ENCODE measurements at places on chromosomes 12 and 14.

- no peak for DNase-seq
These were observed 1004.2 kb upstream of the SEL1L start for GRCh38 chr14:82537831-82538230.

GRCh38 chr12:121894633-121895032 is 6.0 kb downstream of the PSMD9 start:
- peak; percentile 4 for DNase-seq

DNA sequence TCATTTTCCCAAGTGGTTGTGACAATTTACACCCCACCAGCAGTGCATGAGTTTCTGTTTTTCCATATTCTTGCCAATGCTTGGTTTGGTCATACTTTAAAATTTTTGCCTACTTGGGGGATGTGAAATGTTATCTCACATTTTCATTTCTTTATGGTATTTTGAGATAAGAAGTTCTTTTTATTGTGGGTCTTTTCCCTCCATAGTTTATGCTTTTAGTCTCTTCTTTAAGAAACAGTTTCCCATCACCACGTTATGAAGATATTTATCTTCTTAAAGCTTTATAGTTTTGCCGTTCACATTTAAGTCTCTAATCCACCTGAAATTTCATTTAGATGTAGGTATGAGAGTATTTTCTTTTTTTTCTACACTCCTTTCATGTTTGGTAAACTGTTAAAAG is 95.7 kb downstream of the PPM1A start:
- no peak for DNase-seq

DNA sequence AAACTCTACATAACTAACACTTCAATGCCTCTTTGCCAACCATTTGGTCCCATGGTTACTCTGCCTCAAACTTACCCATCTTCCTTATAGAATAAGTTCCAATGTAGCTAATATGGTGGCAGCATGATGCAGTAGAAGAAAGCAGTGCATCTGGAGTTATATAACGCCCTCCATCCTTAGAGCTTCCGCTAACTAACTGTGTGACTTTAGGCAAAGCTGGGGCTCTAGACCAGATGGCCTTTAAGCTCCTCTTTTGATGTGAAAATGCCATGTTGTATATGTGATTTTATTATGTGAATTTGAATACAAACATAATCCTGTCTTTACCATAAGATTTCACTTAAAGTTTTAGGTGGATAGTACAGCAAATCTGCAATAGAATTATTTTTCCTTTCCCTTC is 6.1 kb downstream of the ABCD2 start:
- no peak for DNase-seq

- peak; percentile 90 for DNase-seq
These were observed at the start of gene ARF3 for GRCh38 chr12:48957141-48958048. TSS of gene ARF3 (minus strand) at chr12:48957487. CDS start at chr12:48941095, 16,392 bp downstream.

GRCh38 chr12:28618772-28619171 is 428.5 kb downstream of the CCDC91 start:
- DNase-seq = no peak

- no peak for DNase-seq
These were observed 128.1 kb upstream of the C14orf180 start for GRCh38 chr14:104451474-104451873.

DNA sequence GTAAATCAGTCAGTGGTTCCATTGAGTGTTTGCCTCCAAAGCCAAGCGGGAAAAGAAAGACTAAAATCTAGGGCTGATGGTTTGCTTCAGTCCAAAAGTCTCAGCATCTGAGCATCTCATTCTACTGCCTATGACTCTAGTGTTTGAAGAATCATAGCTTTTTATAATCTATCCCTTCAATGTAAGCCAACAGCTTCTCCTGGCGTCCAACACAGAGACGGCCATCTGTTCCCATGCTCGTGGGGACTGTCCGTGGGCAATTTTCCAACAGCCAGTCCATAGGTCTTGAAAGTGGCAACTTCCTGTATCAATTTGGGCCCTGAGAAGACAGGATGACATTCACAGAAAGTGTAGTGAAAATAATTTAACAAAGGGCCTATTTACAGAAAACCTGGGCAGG is 544.4 kb upstream of the TMEM132C start:
- no peak for DNase-seq

DNA sequence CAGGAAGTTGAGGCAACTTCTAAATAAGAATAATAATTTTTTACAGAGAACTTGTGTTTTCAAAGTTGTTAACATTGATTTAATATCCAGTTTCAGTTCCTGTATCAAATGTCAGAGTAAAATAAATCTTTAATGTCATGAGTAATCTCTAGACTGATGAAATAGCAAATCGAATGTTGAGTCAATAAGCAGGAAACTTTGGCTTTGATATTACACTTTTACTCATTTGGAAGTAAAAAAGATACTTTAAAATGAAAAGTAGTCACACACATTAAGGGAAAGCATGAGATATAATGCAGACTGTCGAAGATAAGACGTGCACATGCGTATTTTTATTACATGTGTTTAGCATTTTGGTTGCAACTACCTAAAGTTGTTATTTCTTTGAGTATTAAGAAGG is 78.2 kb upstream of the PTGDR start:
- DNase-seq = no peak

DNA sequence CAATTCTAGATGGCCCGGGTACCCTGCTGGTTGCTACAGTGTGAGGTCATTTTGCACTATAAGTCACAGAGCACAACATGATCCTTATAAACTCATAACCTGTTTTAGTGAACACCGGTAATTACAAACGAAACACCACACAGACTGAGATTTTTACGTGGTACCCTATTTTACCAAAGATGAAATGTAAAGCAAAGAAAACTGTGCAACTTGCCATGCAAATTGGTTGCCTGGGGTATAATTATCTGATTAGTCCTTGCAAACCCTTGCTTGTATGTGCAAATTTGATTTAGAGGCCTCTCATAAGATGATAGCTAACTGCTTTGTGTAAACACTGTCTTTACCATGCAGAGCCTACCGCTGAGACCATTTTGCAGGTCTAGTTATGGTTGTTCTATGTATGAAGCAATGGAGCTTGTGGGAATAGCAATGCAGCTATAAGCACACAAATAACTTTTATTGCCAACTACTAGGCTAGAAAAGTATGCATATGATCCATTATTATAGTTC is 372.1 kb upstream of the FAR2 start:
- peak; percentile 34 for DNase-seq

DNA sequence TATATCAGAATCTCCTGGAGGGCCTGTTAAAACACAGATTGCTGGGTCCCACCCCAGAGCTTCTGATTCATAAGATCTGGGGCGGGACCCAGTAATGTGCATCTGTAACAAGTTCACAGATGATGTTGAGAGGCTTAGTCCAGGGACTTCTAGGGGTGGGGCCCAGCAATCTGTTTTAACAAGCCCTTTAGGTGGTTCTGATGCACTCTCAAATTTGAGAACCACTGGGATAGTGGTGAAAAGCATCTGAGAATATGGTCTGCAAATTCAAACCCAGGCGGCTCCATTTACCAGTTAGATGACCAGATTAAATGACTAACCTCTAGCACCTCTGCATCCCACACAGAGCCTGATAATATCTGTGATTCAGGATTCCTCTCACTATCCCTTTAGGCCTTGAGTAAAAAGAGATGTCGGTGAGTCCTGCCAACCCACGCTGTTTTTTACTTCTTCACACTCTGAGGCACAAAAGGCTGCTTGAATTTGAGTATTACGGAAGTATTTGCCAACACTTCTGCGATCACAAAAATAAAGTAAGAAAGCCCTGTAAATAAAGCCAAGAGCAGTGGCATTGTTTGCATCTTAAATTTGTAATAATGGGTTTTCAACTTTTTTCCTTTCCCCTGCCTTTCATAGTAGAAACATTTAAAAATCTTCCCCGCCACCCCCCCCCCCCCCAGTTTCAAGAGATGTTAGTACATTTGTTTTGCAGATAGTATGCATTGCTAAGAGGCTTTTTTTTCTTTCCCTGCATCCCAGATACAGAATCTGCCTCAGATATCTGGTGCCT is 1.8 kb upstream of the FRS2 start:
- no peak for DNase-seq

GRCh38 chr12:14886271-14886670 is 617 bp upstream of the MGP start:
- no peak for DNase-seq

- no peak for DNase-seq
These were observed 71.4 kb downstream of the SPPL3 start for GRCh38 chr12:120832737-120833136.

DNA sequence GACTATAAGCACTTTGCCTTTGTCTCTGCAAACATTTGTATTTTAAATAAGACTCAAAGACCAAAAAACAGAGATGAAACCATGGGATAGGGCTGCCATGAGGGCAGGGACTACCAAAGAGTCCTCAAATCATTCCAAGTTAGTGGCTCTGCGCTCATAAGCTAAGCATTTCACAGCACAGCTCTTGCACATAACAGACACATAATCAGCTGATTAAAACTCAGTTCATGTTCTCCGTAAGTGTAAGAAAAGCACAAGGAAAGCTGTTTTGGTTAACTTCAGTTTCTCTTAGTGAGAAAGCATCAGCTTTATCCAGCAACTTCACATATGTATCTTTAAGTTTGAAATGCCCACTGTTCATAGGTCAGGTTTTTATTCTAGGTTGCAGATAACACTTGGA is 54.9 kb downstream of the IRAK3 start:
- no peak for DNase-seq

DNA sequence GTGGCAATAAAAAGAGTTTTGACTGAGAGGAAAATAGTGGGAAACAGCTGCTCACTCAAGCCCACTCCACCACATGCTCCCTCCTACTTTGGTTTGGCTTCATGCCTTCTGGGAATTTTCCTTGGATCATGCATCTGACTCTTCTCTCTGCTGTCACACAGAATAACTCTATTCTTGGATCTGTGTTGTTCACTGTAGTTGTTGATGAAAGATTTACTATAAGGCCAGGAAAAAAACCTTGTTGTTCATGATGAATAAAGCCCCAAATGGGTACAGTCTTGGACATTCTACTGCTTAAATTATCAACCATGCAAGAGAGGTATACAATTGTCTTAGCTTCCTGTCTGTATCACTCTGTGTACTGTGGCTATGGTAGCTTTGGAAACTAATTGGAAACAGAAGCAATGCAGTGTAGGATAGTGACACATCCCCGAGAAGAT is 70.5 kb downstream of the TMX1 start:
- DNase-seq = no peak

DNA sequence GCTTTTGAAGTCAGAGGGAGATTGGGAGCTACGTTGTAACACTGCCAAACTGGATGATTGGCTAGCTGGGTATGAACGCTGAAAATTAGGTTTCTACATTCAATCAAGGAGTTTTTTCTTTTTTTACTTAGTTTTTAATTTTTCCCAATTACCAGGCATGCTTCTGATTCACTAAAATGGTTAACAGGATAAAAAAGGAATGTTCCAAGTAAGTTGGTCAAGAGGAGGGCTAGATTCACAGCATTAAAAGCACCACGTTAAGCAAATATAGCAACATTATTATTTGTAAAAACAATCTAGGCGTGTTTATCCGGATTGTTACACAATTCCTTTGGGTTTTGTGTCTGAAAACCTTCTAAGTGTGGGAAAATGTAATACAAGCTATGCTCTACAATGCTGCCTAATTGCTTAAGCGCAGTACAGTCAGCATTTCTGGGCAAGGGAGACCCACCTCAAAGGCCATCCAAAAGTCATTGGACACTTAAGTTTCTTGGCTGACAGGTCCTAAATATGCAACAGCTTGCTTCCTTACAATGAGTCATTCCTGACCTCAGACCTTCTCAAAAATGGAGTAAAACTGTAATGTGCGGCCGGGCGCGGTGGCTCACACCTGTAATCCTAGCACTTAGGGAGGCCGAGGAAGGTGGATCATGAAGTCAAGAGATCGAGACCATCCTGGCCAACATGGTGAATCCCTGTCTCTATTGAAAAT is 1.2 kb downstream of the RPLP0 start:
- DNase-seq = no peak

- no peak for DNase-seq
These were observed 30.4 kb upstream of the PSMA6 start for GRCh38 chr14:35261774-35262173.

- no peak for DNase-seq
These were observed 32.0 kb upstream of the LMNTD1 start for GRCh38 chr12:25585021-25585523.

DNA sequence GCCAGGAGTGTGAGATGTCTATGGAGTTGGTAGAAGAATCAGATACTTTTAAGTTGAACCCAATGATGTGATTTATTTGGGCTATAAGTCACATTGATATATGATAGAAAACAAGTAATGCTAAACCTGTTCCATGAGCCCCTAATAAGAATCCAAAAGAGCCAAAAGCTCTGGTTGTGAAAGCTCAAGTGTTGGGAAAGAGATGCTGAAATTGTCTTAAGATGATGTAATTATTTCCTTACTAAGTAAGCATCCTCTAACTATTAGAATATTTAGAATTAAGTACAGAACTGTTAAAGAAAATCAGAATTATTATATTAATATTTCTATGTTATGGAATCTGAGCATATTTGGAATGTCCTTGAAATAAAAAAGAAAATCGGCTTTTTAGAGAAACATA is 17.6 kb upstream of the SLC2A13 start:
- DNase-seq = no peak

DNA sequence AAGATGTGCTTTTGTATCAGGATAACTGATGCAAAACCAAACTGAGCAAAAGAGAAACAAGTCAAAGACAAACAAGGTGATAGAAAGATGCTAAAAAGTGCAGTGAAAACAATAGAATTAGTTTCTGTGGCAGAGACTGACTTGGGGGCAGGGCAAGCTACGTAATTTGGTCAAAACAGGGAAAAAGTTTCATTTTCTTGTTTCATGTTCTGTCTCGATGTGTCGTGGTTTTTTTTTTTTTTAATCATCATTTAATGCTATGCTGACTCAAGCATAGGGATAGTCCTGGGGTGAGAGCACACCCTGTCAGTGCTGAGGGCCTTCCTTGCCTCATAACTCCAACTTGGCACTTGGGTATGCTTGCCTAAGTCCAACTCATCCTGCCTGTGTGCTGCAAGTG is 144.1 kb upstream of the PTPRQ start:
- no peak for DNase-seq

GRCh38 chr14:21070083-21070609 is at the start of gene ARHGEF40:
TSS of gene ARHGEF40 (plus strand) at chr14:21070304. CDS start at chr14:21070397, 93 bp downstream.
- DNase-seq = no peak

GRCh38 chr14:95127531-95127911 is 29.8 kb downstream of the DICER1 start:
- no peak for DNase-seq

- no peak for DNase-seq
These were observed 44.4 kb upstream of the CPM start for GRCh38 chr12:68977335-68977734.

DNA sequence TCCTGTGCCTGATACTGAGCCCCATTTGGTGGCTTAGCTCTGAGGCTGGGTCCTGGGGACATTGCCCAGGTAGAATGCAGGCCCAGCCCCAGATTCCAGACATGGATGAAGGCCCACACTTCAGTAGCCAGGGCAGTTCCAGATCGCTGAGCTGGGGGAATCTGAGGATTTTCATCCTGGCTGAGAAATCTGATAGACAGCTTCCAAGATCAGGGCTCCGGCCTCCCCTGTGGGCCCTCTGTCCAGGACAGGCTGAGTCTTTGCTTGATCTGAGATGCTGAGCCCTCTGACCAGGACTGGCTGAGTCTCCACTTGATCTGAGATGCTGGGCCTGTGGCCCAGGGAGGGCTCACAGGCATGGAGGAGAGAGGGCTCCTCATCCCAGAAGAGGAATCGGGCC is 3.3 kb upstream of the RASAL1 start:
- no peak for DNase-seq

Data from NCI-H526 treated with DMSO at 0.1 percent for 48 hours (cell line).